ENCODE measurements at places on chromosomes 7 and 10.

DNA sequence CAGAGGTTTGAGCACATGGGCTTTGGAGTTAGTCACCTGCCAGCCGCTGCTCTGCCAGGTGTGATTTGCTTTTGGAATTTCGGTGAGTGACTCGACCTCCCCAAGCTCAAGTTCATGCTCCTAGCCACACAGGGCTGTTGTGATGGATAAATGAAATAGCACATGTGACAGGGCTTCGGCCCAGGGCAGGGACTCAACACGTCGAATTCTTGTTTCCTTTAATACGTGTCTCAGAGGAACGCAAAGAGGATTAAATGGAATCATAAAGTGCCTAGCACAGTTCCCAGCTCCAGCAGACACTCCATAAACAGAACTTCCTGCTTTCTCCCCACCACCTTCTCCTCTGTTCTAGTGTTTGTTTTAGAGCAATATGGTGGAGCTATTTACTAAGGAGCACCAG, 88.3 kb upstream of the CHST15 start:
- no peak for DNase-seq

DNA sequence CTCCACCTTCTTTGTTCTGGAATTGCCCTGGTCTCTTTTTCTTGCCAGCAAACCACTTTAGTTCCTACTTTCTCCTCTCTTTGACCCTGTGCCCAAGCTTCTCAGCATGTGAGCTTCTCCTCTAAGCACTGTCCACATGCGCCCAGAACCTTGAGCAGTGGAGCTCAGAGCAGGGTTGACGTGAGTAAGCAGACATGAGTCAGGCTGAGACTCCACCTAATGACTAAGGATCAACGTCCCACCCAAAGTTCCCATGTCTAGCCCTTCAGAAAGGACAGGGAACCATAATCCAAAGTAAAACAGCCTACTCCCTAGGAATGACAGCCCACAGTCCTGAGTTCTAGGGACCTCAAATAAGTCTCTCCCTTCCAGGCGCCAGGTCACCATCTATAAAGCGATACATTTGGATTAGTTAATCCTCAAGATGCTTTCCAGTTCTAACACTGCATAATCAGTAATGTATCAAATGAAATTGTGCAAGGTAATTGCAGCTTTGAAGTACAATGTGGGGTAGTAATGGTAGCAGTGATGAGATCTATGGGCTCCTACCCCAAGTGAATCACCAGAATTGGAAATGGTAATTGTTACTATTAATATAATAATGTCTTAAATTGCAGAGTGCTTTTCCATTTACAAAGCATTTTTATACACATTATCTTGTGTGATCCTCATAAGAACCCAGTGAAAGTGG, 44.5 kb downstream of the KCNMA1 start:
- DNase-seq, result peak; percentile 62

- no peak for DNase-seq
Measured at GRCh38 chr7:37518266-37518665, 69.6 kb upstream of the ELMO1 start.

GRCh38 chr10:30528429-30528786, 94.4 kb downstream of the MAP3K8 start:
- DNase-seq, result no peak

GRCh38 chr7:26965724-26966123, 101.3 kb upstream of the SKAP2 start:
- no peak for DNase-seq

DNA sequence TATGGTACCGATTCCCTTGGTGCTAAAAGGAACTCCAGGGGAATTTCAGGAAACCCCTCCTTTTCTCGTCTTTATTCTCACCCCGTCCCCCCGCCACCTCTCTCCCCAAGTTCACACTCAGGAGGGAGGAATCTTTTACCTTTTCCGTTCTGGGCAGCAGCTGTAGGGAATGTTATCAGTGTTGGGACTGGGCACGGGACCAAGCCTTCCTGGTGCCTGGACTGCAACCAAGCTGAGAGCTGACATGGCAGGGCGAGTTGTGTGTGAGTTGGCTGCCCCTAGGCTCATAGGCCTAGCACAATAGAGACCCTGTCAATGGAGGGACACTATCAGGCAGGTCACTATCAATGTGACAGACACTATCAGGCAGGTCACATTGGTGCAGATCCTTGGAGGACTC, 121.4 kb downstream of the TCF7L2 start:
- DNase-seq, result no peak

DNA sequence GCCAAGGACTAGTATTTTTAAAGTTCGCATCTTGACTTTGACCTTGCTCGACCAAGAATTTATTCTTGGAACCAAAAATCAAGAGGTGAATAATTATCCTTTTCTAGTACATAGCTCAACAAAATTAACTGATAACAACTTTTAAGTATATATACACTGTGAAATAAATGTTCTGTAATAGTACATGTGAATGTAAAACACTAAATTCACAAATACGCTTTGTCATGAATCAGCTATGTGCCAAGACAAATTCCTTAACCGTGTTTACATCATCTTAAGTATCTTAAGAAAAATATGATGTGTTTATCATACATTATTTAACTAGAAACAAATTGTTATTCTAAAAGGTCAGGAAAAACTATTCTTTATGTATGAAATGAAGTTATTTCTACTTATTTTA, 83.3 kb downstream of the CUL2 start:
- no peak for DNase-seq

DNA sequence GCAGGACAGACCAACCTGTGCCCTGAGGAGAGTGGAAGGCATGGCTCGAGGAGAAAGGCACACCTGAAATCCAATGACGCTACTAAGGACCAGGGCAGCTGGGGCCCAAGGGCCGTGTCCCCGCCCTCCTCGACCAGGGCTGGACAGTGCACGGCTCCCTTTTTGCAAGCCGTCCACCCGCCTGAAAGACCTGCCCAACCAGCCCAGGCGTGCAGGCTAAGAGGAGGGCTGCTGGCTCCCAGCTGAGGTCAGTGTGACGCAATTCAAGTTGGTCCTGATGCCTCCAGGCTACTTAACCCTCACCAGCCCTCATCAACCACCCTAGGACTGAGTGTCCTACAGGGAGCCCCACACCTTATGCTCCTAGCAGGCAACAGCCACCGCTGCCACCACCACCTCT, 69.3 kb downstream of the DLG5 start:
- no peak for DNase-seq

DNA sequence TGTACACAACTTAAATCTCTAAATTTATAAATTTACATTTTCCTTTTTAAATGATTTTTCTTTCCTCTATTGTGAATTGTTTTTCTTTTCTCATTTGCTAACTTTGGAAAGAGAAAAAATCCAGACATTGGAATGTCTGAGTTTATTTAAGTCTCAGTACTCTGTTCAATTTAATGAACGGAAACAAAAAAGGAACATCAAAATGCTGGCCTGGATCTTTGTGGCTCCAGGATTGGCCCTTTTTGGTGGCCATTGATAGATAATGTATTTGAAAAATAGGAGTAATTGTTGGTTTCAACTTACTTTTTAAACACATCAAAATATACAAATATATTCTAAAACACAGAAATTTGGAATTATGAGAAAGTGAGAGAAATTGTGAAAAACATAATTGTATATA, 336.0 kb downstream of the SUGCT start:
- no peak for DNase-seq

GRCh38 chr7:105230486-105230885, 158.2 kb downstream of the SRPK2 start:
- no peak for DNase-seq

GRCh38 chr7:17401791-17402627, 103.6 kb downstream of the AHR start:
- DNase-seq, result no peak

- no peak for DNase-seq
Measured at GRCh38 chr7:66213637-66214036, 8.5 kb downstream of the TPST1 start.

- DNase-seq, result peak; percentile 7
Measured at GRCh38 chr7:39453743-39454355, 112.4 kb upstream of the YAE1 start.

DNA sequence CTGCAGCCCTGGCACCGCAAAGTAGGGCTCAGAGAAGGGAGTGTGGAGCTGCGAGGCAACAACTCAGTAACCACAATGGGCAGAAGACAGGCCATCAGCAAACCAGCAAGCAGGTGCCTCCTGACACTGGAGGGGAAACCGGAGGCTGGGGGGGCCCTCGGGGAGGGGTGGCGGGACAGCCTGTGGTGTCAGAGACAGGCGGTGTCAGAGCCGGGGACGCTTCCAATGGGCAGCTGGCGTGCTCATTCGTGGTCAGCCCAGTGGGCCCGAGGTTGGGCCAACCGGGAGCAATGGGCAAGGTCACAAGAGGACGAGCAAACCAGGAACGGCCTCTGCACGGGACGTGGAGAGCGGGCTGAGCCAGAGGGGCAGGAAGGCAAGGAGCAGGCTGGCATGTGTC, 158.1 kb downstream of the MAD1L1 start:
- DNase-seq, result no peak

DNA sequence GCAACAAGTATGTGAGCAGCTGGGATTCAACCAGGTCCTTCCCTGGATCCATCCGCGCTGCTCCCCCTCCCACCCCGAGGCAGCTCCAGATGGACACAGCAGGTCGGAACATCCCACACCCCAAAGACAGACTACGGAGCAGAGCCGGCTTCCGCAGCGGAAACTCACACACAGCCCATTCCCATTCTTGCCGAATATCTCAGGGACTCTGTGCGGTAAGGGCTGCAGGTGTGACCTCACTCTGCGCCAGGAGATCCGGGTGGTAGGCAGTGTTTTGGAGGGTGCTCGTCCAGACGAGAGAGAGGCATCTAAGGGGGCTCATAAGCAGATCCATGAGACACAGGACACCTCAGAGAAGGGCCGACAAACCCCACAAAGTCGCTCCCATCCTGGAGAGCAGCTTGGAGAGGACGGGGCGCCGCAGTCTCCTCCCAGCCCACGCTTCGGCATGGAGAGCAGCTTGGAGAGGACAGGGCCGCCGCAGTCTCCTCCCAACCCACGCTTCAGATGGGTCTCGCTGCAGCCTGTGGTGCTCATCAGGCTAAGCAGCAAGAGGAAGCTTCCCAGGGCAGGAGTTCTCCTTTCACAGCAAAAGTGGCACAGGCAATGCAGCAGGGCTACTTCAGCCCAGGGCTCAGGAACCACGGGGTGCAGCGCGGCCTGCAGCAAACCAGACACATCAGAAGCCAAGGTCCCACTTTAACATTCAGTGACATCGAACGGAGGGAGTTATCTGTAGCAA, 179.9 kb downstream of the DIP2C start:
- DNase-seq, result no peak

DNA sequence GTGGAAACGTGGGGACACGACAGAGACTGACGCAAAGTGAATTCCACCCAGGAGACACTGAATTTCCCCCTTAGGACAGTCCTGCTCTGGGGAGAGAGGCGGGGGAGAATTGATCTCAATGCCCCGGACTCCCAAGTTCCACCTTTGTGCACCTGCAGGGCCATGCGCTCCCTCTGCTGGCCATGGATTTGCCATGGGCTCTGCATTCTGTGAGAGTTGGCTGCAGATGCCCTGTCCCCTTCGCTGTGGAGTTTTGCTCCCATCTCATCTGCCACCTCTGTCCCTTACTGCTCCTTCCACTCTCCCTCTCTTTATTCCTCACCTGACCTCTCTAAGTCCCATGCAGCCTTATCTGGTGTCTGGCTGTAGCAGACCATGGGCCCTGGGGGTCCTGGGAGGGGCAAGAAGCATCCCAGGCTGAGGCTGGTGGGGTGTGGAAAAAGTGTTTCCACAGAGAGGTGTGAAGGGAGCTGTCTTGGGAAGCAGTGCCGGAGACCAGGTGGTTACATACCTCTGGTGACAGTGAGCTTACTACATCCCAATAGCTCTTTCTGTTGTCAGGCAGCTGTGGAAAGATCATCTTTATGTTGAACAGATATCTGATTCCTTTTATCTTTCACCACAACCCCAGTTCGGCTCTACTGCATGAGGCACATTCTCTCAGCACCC, 14.3 kb downstream of the GHRHR start:
- no peak for DNase-seq

DNA sequence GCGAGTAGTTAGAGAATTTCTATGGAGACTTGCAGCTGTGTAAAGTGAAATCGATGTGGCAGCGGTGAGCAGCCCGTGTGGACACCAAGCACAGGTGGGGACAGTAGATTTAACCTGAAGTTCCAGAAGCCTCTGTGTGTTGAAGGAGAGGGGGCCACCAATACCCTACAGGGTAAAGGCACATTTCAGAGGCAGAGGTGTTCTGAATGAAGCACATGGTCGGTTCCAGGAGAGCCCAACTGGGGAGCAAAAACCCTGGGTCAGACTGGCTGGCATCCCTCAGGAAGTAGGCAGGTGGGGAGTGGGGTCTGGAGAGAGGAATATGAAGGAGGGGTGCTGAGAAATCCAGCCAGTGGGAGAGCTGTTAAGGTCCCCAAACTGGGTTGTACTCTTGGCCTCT, 76.6 kb downstream of the CCDC3 start:
- DNase-seq, result no peak

DNA sequence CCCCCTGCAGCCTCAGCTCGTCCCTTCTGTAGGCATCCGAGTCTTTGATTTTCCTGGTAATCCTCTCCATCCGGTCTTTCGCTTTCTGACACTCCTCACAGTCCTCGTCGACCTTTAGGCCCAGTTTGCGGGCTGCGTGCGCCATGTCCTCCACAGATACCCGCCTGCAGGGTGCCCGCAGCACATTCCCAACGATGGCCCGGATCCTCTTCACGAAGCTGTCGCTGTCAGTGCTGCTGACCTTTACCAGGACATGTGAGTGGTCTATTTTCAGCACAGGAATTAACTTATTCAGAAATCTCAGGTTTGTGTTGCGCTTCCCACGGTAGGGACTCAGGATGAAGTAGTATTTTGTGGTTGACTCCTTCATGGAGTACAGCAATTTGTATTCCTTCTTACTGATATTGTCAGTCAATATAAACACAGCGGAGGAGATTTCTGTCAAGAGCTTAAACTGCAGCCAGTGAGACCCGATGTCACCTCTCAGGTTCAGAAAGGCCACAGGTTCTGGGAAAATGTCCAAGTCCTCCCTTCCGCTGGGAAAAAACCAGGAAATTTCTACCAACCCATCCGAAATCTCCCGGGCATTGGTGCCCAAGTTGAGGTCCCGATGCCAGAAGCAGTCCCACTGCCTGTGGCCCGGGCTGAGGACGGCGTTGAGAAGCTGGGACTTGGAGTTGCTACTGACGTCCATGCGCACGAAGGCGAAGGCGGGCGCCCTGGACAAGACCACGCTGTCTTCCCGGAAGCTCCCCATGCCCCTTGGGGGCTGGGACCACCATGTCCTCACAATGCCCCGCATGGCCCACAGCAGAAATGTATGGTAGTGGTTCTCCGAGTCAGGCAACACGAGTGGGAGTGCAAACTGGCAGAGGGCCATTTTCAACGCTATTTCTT, 8.9 kb upstream of the MRPS24 start:
- DNase-seq, result no peak

DNA sequence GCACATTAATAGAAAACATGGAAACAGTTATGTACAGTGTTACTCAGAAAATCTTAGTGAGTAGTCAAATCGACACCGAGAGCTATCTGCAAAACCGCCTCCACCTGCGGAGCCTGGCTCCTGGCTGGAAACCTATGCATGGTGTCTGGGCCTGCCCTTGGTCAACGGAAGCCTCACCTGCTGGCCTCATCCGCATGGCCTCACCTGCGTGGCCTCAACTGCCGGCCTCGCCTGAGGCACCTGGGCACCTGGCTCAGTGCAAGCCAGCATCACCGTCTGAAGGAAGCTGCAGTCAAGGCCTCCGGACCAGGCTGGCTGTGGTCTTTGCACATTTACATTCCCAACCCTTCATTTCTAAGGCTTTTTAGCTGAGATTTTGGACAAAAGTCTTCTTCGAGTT, 352.1 kb downstream of the POM121L12 start:
- no peak for DNase-seq

GRCh38 chr7:151286148-151286547, 37.7 kb upstream of the SMARCD3 start:
- no peak for DNase-seq

GRCh38 chr10:129777687-129778086, 186.4 kb downstream of the EBF3 start:
- DNase-seq, result no peak

All from smooth muscle cell of the brain vasculature (primary cell).